Hepatocyte (in vitro differentiated cells): ENCODE measurements at places on chromosomes 5 and 9. TPM values are rescaled to one million over a fixed set of nuclear protein-coding genes. Genes with fewer than 3 reads are reported as not detected.

PCDHB10 gene
- total RNA-seq, result 2.4 and 3.1 TPM in 2 replicates

GRCh38 chr9:81588148-81588871 lies 101.0 kb downstream of the TLE1 start:
- H3K27me3 ChIP-seq, result no peaks in the 10 kb centered on the region
- DNase-seq, result peak; percentile 80
- H3K4me3 ChIP-seq, result no peak overlapping the region

DNA sequence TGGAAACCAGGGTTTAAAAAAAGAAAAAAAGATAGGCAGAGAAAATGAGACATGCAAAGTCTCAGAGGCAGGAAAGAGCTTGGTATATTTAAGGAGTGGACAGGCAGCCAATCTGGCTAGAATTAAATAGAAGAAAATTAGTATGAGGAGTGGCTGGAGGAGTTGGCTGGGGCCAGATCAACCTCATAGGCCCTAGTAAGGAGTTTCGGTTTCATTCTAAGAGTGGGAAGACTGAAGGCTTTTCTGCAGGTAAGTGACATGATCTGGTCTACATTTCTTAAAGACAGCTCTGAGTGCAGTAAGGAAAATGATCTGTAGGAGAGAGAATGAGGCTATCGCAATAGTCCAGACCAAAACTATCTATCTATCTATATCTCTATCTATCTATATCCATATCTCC lies 27.5 kb downstream of the ADRB2 start:
- H3K27ac ChIP-seq, result no peak overlapping the region
- no peak for DNase-seq
- H3K4me1 ChIP-seq, result no peaks in the 10 kb centered on the region
- no peak overlapping the region for H3K4me3 ChIP-seq
- peaks cover 4% of the 10 kb centered on the region for H3K27me3 ChIP-seq

GRCh38 chr5:173745123-173745522 lies 128.7 kb upstream of the BOD1 start:
- H3K27me3 ChIP-seq, result no peaks in the 10 kb centered on the region
- H3K4me3 ChIP-seq, result no peak overlapping the region
- no peak overlapping the region for H3K27ac ChIP-seq
- H3K4me1 ChIP-seq, result peaks cover 11% of the 10 kb centered on the region
- DNase-seq, result no peak
